ENCODE measurements at places on chromosomes 7 and 10. TPM values are rescaled to one million over a fixed set of nuclear protein-coding genes. Genes with fewer than 3 reads are reported as not detected.

DNA sequence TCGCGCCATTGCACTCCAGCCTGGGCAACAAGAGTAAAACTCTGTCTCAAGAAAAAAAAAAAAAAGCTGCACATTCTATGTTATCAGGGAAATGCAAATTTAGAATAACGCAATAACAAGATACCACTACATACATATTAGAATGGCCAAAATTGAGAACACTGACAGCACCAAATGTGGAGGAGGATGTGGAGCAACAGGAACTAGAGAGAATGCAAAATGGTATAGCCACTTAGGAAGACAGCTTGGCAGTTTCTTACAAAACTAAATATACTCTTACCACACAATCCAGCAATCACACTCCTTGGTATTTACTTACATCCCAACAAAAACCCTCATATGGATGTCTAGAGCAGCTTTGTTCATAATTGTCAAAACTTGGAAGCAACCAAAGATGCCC is 76.8 kb downstream of the ALOX5 start:
- H3K27ac ChIP-seq, result no peak overlapping the region
- no peaks in the 10 kb centered on the region for H3K36me3 ChIP-seq
- no peaks in the 10 kb centered on the region for H3K27me3 ChIP-seq
- no peaks in the 10 kb centered on the region for H3K4me1 ChIP-seq

- no peak overlapping the region for H3K4me3 ChIP-seq
- H3K4me1 ChIP-seq, result peaks cover 40% of the 10 kb centered on the region
- H3K36me3 ChIP-seq, result no peaks in the 10 kb centered on the region
- no peak for DNase-seq
Measured at GRCh38 chr10:10804061-10804460, 213.6 kb upstream of the CELF2 start.

DNA sequence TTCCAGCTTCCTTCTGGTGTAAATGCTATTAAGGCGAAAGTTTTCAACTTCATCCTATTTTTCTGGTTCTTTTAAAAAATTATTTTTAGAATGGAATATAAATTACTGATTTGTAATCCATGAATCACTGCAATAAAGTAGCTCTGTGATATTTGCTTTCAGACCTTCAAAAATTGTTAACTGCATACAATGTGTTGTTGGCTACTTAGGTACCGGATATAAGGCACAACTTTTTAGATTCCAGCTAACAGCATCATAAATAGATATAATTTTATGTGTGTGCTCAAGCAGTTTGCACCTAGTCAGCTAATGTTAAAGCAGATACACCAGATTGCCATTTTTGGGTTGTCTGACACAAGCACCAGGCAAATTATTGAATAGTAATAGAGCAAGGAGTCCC is 58.7 kb downstream of the PON1 start:
- no peaks in the 10 kb centered on the region for H3K36me3 ChIP-seq
- H3K27me3 ChIP-seq, result peaks cover 7% of the 10 kb centered on the region
- no peak overlapping the region for H3K4me3 ChIP-seq
- DNase-seq, result no peak

GRCh38 chr7:17646253-17646956 is 293.9 kb downstream of the SNX13 start:
- peak; percentile 67 for DNase-seq
- H3K27ac ChIP-seq, result no peak overlapping the region
- H3K27me3 ChIP-seq, result no peaks in the 10 kb centered on the region
- H3K4me3 ChIP-seq, result no peak overlapping the region

DNA sequence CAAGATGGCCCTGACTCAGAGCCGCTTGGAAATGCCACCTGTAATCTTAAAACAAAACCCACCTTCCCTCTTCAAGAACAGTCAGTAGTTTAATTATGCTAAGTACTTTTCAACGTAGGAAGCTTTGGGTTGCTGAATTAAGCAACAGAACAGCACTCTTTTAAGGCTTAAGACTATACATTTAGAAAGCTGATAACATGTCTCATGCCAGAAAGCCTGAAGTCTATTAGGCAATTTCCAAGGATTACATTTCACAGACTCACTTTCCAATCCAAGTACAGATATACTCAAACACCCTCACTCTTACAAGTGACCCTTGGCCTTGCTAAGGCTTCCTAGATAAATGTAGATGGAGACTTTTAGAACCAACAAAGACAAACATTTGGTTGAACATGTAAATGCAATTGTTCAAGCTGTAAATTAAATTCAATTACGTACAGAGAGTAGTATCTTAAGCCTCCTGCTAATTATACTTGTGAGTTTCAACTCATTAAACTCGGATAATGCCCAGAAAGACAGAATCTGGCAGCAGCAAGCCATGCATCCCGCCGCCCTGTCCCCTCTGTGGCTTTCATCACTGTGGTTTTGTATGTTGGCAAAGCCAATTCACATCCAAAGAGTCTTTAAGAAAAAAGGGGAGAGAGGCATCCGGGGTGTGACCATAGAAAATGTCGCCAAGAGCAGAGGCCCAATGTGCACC is 283.1 kb upstream of the NRP1 start:
- H3K27me3 ChIP-seq, result no peaks in the 10 kb centered on the region
- H3K4me1 ChIP-seq, result peaks cover 6% of the 10 kb centered on the region
- no peak for DNase-seq
- H3K36me3 ChIP-seq, result no peaks in the 10 kb centered on the region

- peak; percentile 82 for DNase-seq
- 0 out of 2 replicates have a peak, but pooled peaks cover 4% of the 10 kb centered on the region for H3K27me3 ChIP-seq
- H3K4me3 ChIP-seq, result no peak overlapping the region
- H3K36me3 ChIP-seq, result no peaks in the 10 kb centered on the region
- H3K4me1 ChIP-seq, result peaks cover 41% of the 10 kb centered on the region
- H3K27ac ChIP-seq, result peak overlapping the region; percentile 35
Measured at GRCh38 chr7:55308186-55308929, 56.8 kb upstream of the LANCL2 start.

Gene IGF2BP3
- total RNA-seq, result 13.7 TPM

Gene SFRP5
- total RNA-seq, result not detected
